Transverse colon (tissue), 4 donors: ENCODE measurements at places on chromosomes 5 and 9. TPM values are rescaled to one million over a fixed set of nuclear protein-coding genes. Genes with fewer than 3 reads are reported as not detected.

DNA sequence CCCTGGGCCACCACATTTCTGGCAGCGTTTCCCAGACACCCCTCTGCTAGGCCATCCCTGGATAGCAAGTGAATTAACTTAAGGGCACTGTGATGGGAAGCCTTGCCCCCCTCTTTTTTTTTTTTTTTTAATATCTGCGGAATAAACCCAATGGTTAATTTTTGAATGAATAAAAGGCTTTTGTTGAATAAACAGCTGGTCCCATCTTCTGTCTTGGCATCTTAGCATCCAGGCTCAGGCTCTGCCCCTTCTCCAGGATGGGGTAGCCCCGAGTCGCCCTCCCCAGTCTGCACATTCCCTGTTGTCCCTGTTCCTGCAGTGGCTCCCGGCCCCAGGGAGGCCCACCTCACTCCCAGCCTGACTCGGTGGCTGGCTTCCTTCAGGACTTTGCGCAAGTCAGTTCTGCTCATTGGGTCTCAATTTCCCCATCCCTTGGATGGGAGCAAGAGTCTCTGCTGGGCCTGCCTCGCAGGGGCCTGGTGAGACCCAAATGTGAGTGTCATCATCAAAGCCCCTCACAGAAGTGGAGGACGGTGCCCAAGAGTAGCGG, 29.0 kb upstream of the HMCN2 start:
- no peak for DNase-seq

Gene MUSK
- total RNA-seq = not detected

Gene MEIKIN
- total RNA-seq = not detected

Gene SET
- total RNA-seq = 29.2 TPM

GRCh38 chr9:91346644-91347043, 15.1 kb downstream of the AUH start:
- no peak for DNase-seq

Gene CACNA1B
- total RNA-seq = 0.32 TPM

DNA sequence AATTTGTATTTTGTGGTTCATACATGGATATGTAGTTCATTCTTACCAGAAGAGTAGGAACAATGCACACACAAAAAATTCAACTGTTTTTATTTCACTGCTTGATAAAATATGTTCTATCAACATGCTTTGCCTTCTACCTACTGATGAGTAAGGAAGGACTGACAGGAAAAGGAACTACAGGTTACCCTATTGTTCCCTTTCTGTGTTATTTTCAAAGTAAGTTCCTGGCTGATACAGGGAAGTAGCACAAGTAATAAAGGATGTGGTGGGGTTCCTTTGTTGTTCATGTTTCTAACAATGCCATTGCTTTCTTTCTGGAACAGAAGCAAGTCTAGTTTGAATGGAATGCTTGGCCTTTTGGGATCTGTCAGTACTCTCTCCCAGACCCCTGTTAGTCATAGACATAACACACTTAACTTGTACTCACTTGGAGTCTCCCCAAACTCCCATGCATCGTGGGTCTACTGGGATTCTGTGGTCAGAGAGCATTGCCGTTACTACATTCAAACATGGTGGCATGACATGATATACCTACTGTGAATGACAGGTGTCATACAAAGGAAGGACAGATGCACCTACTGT, 20.2 kb upstream of the ALDOB start:
- no peak for DNase-seq

- no peak for DNase-seq
These were observed 113.5 kb downstream of the CAAP1 start for GRCh38 chr9:26779062-26779461.

- DNase-seq = no peak
These were observed 112.0 kb upstream of the SPOCK1 start for GRCh38 chr5:137611011-137611580.

- peak; percentile 82 for DNase-seq
These were observed 18.0 kb downstream of the MGAT1 start for GRCh38 chr5:180784497-180785097.

Gene FAM163B
- total RNA-seq = not detected

DNA sequence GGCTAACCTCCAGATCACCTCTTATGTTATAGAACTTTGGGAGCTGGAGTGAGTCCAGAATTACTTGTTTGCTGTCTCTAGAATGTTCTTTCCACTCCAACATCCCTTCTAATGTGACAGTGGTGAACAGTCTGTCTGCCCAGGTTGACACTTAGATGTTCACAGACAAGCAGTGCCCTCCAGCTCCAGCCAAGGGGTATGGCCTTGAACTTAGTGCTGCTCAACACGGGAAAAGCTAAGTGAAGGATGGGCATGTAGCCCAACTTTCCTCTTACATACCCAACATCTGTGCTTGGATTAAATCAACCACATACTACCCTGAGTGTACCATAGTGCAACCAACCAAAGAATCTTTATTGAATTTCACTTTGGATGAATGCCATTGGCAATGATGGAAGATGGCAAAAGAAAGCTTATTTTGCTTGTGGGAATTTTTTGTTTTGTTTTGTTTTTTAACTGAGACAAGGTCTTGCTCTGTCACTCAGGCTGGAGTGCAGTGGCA, 201.2 kb downstream of the NXNL2 start:
- no peak for DNase-seq

DNA sequence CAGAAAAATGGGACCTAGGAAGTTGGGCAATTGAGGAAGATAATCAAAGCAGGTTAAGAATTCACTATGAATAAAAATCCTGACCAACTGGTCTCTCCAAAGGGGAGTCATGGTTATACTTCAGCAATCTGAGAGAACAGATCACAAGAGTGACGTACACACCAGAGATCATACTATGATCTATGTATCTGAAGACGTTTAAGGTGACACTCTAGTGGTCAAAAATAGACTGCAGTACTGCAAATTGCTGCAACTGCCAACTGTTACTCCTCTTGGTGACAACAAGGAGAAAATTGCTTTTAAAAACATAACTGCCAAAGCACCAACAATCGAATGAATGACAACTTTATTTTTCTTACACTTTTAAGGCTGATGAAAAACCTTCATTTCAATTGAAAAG, 4.9 kb downstream of the AK6 start:
- no peak for DNase-seq

GRCh38 chr5:132483661-132484390, 6.7 kb downstream of the IRF1 start:
- DNase-seq = peak; percentile 6

GRCh38 chr5:10124287-10124686, 125.4 kb downstream of the ATPSCKMT start:
- DNase-seq = no peak

DNA sequence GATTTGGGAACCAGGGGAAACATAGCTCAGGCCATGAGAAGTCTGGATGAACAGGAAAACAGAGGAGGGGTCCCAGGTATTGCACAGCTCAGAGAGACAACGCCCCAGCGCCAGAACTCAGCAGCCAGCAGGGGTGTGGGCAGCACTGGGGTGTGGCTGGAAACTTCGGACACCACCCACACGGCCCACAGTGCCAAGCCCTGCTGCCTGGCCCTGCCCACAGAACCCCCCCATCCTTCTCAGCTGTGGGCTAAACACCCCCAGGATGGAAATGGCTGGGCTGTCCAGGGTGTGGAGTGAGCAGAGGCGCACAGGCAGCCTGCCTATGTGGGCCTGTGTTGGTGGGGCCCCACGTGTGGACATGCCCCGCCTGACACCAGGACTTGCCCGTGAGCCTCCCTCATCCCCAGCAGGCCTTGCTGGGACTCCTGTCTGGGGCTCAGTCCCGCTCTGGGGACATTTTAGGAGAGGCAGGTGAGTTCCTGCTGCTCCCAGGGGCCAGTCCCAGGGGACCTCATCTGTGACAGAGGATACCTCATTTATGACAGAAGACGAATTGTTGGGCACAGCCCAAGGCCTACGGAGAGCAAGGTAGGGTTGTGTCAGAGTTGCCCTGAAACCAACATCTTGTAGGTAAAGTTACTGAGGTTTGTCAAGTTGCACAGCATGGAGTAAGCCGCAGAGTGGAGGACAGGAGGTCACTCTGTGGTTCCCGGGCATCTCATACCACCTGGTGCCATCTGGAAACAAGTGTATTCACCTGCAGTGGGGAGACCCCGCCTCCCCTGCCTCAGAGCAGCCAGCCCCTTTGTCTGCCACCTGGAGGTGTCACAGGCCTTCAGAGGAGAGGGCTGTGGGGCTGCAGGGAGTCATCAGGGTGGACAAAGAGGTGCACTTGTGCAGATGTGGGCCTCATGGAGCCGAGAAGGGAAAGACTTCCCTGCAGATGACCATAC, 183.2 kb downstream of the AUH start:
- DNase-seq = peak; percentile 54

- DNase-seq = peak; percentile 47
These were observed 474 bp downstream of the HMGCR start for GRCh38 chr5:75337366-75338021.

Gene HAPLN1
- total RNA-seq = 3.1 TPM

DNA sequence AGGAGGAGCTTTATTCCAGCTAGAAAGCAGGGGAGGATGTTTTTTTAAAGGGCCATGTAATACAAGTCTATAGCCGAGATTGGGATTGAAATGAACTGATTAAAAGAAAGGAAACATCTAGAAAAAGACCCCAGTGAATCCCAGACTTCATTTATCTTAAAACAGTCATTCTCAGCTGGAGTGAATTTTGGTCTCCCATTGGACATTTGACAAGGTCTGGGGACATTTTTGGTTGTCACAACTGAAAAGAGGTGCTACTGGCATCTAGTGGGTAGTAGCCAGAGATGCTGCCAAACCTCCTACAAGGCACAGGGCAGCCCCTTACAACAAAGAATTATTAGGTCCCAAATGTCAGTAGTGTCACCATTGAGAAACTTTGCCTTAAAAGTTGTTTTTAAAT, 16.3 kb upstream of the SPINK4 start:
- DNase-seq = no peak

- DNase-seq = no peak
These were observed 602.6 kb downstream of the SEMA5A start for GRCh38 chr5:8943301-8943700.

- DNase-seq = no peak
These were observed 25.2 kb downstream of the NEURL1B start for GRCh38 chr5:172666251-172666650.

DNA sequence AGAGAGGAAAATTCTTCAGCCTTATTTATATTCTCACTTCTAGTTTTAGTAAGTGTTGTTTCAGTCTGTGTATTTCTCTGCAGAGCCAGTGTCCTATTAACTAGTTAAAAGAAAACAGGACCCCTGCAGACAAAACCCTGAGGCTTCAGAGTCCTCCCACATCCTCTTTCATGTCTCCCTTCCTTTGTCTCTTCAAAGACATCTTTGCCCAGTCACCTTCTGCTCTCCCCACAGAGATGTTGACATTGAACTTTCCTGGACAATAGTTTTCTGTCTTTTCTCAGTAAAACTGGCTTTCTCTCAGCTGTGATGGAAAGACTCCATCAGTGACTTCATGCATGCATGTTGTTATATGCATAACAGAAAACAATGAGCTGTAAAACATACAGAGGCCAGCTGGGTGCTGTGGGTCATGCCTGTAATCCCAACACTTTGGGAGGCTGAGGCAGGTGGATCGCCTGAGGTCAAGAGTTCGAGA, 20.2 kb downstream of the GRAMD2B start:
- no peak for DNase-seq

Gene IGIP
- 20.3 TPM for total RNA-seq

Gene SEMA4D
- 10.3 TPM for total RNA-seq

GRCh38 chr5:52853650-52854049, 65.9 kb downstream of the ITGA1 start:
- DNase-seq = no peak

GRCh38 chr5:113061846-113062780, 85.5 kb downstream of the DCP2 start:
- DNase-seq = no peak

Gene PCDHB3
- 0.80 TPM for total RNA-seq

DNA sequence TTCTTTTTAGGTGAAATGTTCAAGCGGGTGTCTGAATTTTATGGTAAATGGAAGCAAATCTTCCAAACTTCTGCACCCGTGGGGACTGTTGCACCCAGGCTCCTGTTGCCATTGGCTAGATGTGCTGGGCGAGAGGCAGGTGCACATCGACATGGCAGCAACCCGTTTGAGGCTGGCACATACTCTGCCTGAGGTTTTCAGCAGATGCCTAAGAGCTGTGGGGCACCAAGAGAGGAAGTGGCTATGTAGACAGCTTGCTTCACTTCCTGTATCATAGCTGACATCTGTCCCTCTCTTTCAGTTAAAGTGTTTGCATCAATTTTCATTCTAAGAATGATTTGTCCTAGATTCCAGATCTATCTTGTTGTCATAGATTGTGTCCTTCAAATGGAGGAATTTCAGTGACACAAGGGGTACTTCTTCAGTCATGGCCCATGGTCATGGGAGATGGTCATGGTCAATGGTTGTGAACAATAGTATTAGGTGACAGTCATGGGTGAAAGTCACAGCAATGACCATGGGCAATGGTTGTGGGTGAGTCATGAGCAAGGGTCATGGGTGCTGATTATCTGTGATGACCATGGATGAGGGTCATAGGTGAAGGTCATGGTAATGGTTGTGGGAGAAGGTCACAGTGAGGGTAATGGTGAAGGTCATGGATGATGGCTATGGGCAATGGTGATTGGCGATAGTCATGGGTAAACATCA, 115.1 kb upstream of the IRX4 start:
- DNase-seq = no peak

DNA sequence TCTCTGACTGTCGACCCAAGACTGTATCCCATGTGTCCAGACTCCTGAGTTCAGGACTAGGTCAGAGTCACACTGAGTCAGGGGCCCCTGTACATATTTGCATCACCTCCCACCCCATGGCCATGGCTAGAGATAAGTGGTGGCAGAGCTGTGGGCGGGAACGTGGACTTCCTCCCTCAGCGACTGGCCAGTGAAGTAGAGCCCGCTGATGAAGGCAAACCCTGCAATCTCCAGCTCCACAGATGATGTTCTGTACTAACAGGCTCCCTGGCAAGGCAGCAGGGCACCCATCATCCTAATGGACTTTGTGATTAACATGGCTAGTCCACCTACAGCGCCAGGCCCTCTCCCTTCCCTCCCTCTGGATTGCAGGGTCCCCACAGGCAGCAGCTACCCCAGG, 110.5 kb upstream of the LRRTM2 start:
- no peak for DNase-seq

Gene PCDHA5
- total RNA-seq = not detected

DNA sequence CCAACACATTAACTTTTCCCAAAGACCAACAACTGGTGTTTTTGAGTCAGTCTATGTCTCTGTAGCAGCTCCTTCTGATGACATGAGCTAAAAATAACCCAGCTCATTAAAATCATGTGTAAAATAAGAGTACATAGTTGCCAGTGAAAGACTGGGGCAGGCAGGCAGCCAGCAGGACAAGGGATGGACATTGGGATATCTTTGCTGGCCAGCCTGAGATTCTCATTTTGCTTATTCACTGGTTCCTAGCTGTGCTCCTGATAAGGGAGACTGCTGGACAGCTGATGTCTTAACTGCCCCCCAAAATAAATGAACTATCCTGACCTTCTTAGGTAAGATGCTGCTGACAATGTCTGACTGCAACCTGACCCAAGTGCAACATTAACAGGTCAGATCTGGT, 33.9 kb downstream of the EPB41L4B start:
- no peak for DNase-seq

Gene PPP3R2
- not detected for total RNA-seq

- no peak for DNase-seq
These were observed 160.8 kb downstream of the DAB2IP start for GRCh38 chr9:121812159-121812735.

- DNase-seq = no peak
These were observed 115.2 kb downstream of the LHFPL2 start for GRCh38 chr5:78533356-78533755.

GRCh38 chr9:8232726-8233125, 433.1 kb upstream of the DMAC1 start:
- no peak for DNase-seq

- DNase-seq = no peak
These were observed 35.3 kb upstream of the HSPA9 start for GRCh38 chr5:138610415-138610917.

Gene FRMPD1
- total RNA-seq = 4.6 TPM
